ENCODE measurements at places on chromosomes 2 and 18.

- no peak for DNase-seq
These were observed 17.3 kb downstream of the CYS1 start for GRCh38 chr2:10062931-10063365.

- DNase-seq: no peak
These were observed 39.4 kb downstream of the LYPD6B start for GRCh38 chr2:149077861-149078260.

DNA sequence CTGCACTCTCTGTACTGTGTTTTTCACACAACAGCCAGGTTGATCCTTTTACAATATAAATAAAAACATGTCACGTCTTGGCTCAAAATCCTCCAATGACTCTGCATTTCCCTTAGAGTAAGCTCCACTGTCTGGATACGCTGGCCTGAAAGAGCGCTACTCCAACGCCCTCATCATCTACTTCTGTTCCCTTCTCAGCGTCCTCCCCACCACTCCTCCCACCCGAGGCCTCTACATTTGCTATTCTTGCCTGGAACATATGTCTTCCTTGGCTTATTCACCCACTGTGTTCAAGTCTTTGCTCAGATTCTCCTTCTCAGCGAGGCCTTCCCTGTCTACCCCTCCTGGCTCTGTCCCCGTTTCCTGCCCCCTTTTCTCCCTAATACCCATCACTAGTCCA lies 37.6 kb downstream of the EPB41L3 start:
- no peak for DNase-seq

GRCh38 chr2:55703350-55703749 lies 9.7 kb upstream of the PNPT1 start:
- no peak for DNase-seq

GRCh38 chr2:22850310-22850709 lies 534.7 kb upstream of the KLHL29 start:
- DNase-seq: no peak

GRCh38 chr2:37659723-37660122 lies 11.7 kb downstream of the CDC42EP3 start:
- DNase-seq: no peak

GRCh38 chr2:24047703-24048033 lies 477 bp upstream of the WDCP start:
- DNase-seq: no peak

DNA sequence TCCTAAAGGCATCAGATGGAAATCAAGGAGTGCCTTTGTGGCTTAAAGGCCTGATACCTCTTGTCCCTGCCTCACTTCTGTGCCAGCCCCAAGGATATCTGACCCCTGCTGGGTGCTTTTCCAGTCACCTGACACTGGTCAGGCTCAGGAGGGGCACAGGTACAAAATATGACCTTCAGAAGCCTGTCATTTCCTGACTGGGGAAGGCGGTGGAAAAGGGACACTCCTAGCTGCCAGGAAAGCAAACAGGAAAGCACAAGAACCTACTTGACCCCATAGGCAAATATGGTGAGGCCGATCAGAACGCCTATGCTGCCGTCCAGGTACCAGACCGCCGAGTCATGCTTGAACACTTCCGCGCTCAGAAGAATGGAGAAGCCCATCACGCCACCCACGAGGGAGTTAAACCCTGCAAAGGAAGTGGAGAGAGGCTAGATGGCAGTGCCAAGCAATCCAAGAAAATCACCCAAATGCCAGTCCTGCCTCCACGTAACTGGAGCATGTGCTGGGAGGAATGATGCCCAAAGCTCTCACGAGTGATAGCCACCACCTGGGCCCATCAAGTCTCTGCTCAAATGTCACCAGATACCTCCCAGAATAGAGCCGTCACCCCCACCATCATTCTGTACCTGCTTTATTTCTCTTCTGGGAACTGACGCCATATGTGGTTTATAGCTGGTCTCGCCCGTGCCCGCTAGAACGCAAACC lies 204.0 kb downstream of the MGAT5 start:
- DNase-seq: no peak
